ENCODE measurements at places on chromosomes 6 and 20.

DNA sequence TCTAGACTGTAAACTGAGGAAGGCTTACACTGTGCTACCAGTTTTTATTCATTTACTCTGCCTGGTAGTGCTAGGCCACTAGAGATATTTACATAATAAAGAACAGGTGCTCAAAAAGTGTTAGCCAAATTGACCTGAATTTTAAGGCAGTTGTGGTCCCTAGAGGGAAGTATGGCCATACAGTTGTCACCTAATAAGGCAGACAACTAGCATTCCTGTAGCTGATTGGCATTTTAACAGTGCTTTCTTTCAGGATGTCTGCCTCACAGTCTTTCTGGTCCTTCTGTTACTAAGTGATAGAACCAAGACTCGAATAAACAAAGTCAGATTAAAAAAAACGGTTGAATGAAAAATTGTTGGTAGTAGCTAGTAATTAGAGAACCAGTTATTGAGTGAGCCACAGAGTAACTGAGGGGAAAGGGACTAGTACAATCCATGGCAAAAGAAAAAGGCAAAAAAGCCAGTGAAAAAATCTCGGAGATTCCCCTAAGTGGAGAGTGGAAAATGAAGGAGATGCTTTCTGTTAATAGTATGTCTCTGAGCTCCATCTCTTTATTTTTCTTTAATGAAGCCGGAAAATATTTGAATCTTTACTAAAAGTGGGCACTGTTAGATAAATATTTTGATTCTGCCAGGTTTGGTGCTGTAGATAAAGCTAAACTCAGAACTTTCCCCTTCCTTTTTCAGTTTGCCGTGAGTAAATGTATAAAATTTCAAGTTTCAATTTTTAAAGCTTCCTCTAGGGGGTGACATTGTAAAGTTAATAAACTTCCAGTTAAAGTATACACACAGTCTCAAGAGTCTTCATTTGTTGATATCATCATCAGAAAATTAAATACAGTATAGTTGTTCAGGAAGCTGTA, 9.1 kb downstream of the VTA1 start:
- peak; percentile 11 for DNase-seq

DNA sequence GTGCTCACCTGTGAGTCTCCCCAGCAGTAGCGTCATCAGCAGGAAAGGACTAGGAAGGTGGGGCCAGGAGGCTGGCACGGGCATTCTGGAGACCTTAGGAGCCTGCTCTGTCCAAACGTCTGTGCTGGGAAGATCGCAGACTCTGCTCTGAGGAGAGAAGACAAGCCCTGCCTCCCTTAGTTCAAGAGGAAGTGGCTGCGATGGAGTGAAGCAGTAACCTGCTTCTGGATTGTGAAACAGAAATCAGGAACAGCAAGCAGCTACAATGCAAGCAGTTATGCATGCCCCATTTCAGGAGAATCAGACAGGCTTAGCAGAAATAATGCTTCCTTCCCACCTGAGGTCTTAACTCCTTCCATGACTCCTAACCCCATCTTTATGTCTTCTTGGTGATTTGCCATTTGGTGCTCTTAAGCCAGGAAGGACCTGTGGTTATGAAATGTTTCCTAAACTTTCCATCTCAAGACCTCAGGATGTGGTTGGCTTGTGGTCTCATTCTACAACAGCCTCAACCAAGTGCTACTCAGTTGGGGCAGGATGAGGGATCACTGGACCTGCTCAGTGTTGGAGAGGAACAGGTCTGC, at the start of gene SIRPB1:
TSS of gene SIRPB1 (minus strand) at position 149 of the 584 bp plus-strand sequence. CDS start at position 84, 65 bp downstream.
- DNase-seq: no peak

- DNase-seq: no peak
Measured at GRCh38 chr6:34953061-34954025, 64.3 kb downstream of the ANKS1A start.

DNA sequence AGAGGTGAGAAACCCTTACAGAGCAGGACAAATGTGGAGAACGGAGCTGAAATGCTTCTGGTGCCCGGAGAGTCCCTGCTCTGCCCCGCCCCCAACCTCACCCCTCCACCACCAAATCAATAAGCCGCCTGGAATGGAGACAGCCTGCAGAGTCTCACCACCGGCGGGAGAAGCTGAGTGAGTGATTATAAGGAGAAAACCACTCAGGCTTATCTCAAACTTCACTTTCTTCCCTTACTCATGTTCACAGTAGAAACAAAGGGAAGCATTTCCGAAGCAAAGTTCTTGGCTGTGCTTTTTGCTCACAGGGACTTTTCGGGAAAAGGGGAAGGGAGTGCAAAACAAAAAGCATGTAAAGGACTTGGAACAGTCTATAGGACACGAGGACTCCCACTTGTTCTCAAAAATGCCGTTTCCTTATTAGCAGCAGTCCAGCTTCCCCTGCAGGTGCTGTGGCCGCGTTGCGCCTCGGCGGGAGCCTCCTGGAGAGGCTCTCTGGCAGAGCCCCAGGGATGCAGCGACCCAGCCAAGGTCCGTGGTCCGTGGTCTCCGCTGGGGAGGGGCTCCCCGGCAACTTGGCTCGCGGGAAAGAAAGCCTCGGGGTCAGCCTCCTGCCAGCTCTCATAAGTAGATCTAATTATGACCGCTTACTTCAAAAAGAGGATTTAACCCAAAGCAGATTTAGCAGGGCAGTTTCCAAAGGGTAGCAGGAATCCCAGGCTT, 64.8 kb upstream of the TMEM30A start:
- DNase-seq: no peak

DNA sequence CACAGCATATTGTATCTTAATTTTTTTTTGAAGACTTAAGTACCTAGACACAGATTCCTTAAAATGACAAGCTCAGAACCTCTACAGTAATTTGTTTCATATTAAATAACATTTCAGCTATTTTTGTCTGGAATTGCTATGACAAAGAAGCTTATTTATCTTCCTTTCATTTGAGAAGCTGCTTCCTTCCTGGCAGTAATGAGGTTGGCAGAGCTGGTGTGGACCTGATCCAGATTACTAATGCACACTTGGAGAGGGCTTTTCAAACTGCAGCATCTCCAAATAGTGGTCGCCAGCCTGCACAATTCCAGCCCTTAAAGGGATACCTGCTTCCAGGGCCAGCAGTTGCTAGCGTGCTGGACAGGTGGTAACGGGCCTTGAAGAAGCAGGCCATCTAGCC, 12.1 kb downstream of the PTCHD4 start:
- no peak for DNase-seq

DNA sequence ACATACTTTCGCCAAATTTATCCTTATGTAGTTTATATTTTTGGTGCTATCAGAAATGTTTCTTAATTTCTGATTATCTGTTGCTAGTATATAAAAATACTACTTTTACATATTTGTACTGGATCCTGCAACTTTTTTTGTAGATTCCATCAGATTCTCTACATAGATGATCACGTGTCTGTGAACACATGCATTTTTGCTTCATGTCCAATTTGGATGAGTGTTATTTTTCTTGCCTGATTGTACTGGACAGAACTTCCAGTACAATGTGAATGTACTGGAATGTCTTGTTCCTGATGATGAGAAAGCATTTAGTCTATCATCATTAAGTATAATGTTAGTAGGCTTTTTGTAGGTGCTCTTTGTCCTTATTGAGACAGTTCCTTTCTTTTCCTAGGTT, 25.0 kb upstream of the SSR1 start:
- no peak for DNase-seq

All from NCI-H2171 (cell line).